ENCODE measurements at places on chromosomes 5 and 9. TPM values are rescaled to one million over a fixed set of nuclear protein-coding genes. Genes with fewer than 3 reads are reported as not detected.

The CCDC152 gene
- total RNA-seq: 6.1 TPM

The MYOT gene
- not detected for total RNA-seq

The NUTM2G gene
- not detected for total RNA-seq

The CACFD1 gene
- 19.4 TPM for total RNA-seq

The CBY3 gene
- not detected for total RNA-seq

The DND1 gene
- total RNA-seq: 0.74 TPM

The PCDH12 gene
- total RNA-seq: 3.4 TPM

The FBP1 gene
- total RNA-seq: not detected

The FAM221B gene
- total RNA-seq: not detected

The AFAP1L1 gene
- total RNA-seq: 5.2 TPM

The ARHGEF37 gene
- total RNA-seq: 0.49 TPM

The ORM2 gene
- not detected for total RNA-seq

The SLC6A19 gene
- under 0.01 TPM for total RNA-seq

The PRRX2 gene
- 0.25 TPM for total RNA-seq

The NTRK2 gene
- 151 TPM for total RNA-seq

The ALAD gene
- total RNA-seq: 14.3 TPM

The APBA1 gene
- total RNA-seq: 34.2 TPM

The LRRC19 gene
- under 0.01 TPM for total RNA-seq

The SLC34A3 gene
- not detected for total RNA-seq

The IL17B gene
- not detected for total RNA-seq

The ROR2 gene
- 0.74 TPM for total RNA-seq

The RBM27 gene
- total RNA-seq: 27.3 TPM

The POLK gene
- total RNA-seq: 43.3 TPM

The PTAR1 gene
- total RNA-seq: 42.0 TPM

The CTNNAL1 gene
- 6.9 TPM for total RNA-seq

The MYMK gene
- not detected for total RNA-seq

The CDKN2B-AS1 gene
- 0.25 TPM for total RNA-seq

The ZNF608 gene
- 80.9 TPM for total RNA-seq

The MTAP gene
- total RNA-seq: 11.1 TPM

The RPP25L gene
- total RNA-seq: 4.2 TPM

The ZFP2 gene
- total RNA-seq: 10.1 TPM

The GRXCR2 gene
- not detected for total RNA-seq

The DDX4 gene
- total RNA-seq: under 0.01 TPM

The PDE6A gene
- not detected for total RNA-seq

The ITGA2 gene
- 3.7 TPM for total RNA-seq

The THBS4 gene
- 1.2 TPM for total RNA-seq

The TMC1 gene
- 0.25 TPM for total RNA-seq

The LCP2 gene
- 0.98 TPM for total RNA-seq

The PCDHGA3 gene
- total RNA-seq: 6.6 TPM

The NDST1 gene
- 28.0 TPM for total RNA-seq

The LHX3 gene
- total RNA-seq: under 0.01 TPM

The SLC6A3 gene
- total RNA-seq: not detected

The OR13F1 gene
- total RNA-seq: not detected

The TEX48 gene
- total RNA-seq: not detected

The RLN2 gene
- total RNA-seq: not detected

The LCN12 gene
- 0.74 TPM for total RNA-seq

The SCGB3A2 gene
- total RNA-seq: not detected

All from temporal lobe (tissue), 4 donors.